ENCODE measurements at places on chromosomes 3 and 15.

DNA sequence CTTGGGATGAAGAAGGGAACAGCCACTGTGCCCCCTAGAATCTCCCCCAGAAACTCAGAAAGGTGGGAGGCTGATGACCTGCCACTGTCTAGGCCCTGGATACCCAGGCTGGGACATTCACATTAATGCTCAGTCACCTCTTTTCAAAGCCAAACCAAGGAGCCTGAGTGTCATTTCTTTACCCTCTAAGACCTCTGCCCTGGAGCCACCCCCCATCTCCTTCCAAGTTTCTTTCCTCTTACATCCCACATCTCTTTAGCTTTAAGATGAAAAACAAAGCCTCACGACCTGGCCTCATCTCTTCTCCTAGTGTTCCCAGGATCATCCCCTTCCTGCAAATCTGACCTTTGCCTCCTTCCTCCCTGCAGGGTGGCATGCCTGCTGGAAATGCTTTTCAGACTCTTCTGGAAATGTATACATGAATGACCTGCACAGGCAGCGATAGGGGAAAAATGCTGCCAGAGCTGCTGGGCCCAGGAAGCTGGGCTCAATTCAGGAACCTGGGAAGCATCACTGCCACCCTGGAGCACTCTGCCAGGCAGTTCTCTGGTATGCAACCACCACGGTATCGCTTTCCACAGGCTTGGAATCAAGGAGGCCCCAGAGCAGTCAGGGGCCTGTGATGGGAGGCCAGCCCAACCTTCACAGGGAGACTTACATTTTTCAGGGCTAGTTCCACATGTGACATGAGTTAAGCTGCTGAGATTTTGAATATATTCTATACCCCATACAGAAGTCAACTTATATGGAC lies 67.6 kb downstream of the DAPK2 start:
- no peak for DNase-seq

DNA sequence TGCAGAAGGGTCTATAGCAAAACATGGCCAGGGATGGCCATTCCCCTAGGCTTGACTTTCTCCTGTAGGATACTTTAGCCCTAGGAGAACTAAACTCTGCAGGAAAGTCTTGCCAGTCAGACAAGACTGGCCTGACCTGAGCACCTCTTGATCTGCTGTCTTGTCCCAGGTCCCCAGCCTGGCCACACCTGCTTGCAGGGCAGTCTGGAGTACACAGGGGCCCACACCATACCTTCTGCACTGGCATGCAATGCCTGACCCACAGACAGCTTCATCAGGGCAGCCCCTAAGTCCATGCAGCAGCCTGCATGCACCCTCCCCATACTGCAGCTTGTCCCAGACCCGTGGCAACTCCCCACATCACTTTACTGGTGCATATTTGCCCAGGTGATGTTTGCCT lies 204.6 kb downstream of the LRRC3B start:
- DNase-seq, result no peak

DNA sequence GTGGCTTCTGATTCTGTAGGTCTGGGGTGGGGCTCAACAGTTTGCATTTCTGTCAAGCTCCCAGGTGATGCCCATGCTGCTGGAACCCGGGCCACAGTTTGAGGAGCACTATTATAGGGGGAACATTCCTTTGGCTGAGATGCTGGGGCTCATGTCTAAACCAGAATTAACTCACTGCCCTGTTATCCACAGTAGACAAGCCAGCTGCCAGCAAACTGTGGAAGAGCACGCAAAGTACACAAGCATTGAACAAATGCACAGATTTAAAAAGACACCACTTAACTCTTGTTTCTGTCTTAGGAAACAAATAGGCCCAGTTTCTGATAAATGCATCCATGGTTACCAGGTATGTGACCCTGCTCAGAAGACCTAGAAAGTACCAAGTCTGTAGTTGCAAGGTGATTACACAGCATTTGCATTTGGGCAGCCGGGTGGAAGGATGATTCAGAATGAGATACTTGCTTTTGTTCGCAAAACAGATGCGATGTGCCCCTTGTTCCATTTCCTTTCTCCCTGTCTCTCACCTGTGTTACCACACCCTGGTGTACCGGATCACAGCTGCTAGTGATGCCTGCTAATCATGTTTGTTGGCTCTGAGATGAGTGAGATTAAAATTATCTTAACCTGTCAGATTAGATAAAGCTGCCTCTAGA lies 12.4 kb downstream of the GYG1 start:
- no peak for DNase-seq

DNA sequence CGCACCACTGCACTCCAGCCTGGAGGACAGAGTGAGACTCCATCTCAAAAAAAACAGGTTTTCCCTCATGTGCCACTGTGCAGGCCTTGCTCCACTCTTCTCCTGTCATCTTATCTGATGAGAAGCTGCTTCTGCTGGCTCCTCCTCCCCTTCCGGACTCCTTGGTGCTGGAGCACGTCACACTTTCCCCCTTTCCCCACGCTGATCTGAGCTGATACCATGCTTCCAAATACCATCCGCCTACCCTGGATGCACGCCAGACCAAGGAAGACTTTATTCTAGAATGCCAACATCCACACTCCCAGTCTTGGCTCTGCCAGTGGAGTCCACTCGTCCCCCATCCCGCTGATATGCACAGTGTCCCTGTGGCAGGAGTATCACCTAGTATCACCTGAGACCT lies 31.3 kb downstream of the HOMER2 start:
- no peak for DNase-seq

- DNase-seq, result no peak
These were observed 51.4 kb downstream of the FAM43A start for GRCh38 chr3:194736896-194737600.

DNA sequence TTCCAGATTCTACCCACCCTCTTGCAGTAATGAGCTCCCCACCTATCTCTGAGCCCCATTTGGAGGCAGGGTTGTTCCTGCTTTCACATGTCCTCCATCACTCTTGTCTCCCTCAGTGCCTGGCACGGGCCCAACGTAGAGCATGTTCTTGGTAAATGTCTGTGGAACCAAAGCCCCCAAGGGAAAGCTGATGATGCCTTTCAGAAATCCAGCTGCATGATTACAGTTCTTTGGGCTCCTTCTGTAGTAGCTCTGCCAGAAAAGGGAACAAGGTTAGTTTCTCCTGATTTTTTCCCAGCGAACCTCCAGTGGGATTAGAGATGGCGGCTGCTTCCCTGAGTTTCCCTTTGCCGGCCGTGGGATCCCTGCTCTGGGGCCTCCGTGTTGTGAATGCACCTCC lies 39.3 kb downstream of the CGNL1 start:
- no peak for DNase-seq

DNA sequence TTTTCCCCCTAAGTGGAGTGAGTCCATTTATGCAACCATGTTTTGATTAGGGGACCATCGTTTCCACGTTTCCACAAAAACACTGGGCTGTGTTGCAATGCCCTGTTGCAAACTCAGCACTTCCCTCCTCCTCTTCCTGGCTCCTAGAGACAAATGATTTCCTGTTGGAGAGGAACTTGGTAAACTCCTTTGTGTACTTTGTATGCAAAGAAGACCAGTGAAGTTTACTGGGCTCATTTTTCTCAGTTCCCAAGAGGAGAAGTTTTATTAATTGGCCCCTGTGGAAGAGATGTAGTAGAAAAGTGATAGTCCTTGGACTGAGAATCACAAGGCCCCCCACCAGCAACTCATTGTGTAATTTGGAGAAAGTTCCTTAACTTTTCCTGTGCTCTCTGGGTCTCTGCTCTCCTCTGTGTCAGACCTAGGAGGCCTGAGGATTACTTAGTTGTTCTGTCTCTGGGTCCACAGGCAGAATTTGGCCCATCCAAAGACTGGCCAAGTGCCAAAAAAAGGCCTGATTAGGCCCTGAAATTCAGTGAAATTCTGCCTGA lies 95.0 kb downstream of the ATG7 start:
- DNase-seq, result no peak

- no peak for DNase-seq
These were observed 32.5 kb downstream of the TCF12 start for GRCh38 chr15:56950979-56951378.
